ENCODE measurements at places on chromosomes 11 and 22.

- DNase-seq, result no peak
Measured at GRCh38 chr11:134712228-134713145, 300.4 kb upstream of the B3GAT1 start.

DNA sequence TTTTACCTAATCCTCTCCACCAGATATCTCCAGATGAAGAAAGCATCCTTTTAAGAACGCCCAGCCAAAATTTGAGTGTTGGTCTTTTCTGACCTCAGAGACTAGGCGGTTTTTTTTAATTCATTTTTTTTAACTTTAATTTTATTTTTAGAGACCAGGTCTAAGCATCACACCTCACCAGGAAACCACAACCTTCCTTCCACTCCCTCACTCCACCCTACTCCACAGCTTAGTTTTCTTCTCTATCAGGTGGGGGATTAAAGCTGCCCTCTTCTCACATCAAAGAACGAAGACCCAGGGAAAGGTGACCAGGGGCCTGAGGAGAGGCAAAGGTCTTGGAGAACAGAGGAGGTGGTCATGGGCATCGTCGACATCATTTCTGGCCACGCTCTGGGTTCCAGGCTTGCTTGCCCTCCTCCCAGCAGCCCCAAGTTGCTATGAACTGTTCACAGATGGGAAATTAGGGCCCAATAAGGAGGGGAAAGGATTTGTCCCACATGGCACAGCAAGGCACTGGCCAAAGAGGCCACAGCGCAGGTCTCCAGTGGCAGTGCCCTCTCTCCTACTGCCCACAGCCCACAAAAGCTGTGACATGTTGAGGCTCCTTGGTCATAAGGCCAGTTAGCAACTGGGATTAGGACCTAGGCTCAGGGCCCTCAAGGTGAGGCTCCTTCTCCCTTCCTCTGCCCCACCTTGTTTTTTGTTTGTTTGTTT is 1.4 kb upstream of the PEX16 start:
- no peak for DNase-seq

- DNase-seq, result no peak
Measured at GRCh38 chr11:3123305-3123704, 41.8 kb downstream of the OSBPL5 start.

- DNase-seq, result no peak
Measured at GRCh38 chr11:132894606-132895005, 637.7 kb downstream of the OPCML start.

- no peak for DNase-seq
Measured at GRCh38 chr11:97607291-97608000, 1217.6 kb downstream of the JRKL start.

DNA sequence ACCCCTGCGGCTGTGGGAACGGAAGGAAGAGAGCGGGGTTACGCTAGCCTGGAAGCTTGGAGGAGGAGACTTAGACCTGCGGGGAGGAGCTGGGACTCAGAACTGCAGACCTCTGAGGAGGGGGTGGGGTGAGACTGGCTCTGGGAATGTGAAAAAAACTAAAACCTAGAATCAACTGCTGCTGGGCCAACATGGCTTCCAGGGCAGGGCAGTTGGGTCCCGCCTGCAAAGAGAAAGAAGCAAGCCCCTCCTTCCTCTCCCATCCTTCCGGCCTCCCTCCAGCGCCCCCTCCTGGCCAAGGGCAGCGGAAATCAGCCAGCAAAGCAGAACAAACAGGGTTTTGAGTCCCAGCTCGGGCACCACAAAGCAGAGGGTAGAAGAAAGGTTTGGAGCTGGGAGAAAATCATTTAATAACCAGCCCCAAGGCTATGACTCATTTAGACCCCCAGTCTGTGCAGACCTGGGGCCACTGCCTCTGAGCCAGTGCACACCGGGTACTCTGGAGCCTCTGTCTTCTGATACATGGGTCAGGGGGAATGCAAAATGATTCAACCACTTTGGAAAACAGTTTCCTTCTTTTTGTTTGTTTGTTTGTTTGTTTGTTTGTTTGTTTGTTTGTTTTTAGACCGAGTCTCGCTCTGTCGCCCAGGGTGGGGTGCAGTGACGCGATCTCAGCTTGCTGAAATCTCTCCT is 7.3 kb upstream of the NCF4 start:
- DNase-seq, result peak; percentile 87

DNA sequence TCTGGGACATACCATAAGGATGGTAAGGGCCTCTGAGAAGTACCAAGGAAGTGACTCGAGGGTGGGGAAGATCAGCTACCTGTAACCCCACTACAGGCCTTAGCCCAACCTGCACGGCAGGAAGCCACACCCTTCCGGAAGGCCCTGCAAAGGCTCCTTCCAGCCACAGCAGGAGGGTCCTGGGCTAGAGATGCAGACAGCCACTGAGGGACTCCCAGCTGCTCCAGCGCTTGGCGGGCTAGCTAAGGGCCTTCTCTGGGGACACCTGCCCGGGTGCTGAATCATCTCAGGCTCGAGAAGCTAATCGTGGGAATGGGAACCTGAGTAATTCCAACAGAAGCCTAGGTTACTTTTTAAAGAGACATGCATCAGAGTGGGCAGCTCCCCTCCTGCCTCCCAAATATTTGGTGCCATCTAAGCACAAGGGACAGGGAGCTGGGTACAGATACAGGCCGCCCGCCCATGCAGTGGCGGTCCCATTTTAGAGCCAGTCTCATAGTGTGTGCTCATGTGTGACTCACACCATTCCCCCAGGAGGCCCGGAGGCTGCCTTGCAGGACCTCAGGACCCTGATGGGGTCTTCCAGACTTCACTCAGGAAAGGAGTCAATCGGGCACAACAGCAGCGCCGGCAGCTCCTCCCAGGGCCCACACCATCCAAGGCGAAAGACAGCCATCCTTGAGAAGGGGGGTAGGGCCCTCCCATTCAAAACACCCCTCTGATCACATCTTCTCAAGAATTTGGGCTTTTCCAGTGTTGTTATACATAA is 8.0 kb downstream of the MYH9 start:
- no peak for DNase-seq

- no peak for DNase-seq
Measured at GRCh38 chr11:116376547-116376946, 396.2 kb downstream of the BUD13 start.

GRCh38 chr22:48106715-48107259 is 1344.3 kb downstream of the TBC1D22A start:
- no peak for DNase-seq

All from stimulated activated CD4-positive, alpha-beta T cell treated with anti-CD3 and anti-CD28 coated beads, Interleukin-4, amount 100 ng/mL, for 4 hours (primary cell).